Glutamatergic neuron (in vitro differentiated cells): ENCODE measurements at places on chromosomes 7 and 10. TPM values are rescaled to one million over a fixed set of nuclear protein-coding genes. Genes with fewer than 3 reads are reported as not detected.

CDK5 gene
- total RNA-seq, result 52.9 TPM

SCART1 gene
- total RNA-seq, result 3.8 TPM

TRDMT1 gene
- 8.9 TPM for total RNA-seq

WEE2 gene
- not detected for total RNA-seq

ZNF33B gene
- 37.5 TPM for total RNA-seq

MDFIC gene
- total RNA-seq, result 0.10 TPM

DNA sequence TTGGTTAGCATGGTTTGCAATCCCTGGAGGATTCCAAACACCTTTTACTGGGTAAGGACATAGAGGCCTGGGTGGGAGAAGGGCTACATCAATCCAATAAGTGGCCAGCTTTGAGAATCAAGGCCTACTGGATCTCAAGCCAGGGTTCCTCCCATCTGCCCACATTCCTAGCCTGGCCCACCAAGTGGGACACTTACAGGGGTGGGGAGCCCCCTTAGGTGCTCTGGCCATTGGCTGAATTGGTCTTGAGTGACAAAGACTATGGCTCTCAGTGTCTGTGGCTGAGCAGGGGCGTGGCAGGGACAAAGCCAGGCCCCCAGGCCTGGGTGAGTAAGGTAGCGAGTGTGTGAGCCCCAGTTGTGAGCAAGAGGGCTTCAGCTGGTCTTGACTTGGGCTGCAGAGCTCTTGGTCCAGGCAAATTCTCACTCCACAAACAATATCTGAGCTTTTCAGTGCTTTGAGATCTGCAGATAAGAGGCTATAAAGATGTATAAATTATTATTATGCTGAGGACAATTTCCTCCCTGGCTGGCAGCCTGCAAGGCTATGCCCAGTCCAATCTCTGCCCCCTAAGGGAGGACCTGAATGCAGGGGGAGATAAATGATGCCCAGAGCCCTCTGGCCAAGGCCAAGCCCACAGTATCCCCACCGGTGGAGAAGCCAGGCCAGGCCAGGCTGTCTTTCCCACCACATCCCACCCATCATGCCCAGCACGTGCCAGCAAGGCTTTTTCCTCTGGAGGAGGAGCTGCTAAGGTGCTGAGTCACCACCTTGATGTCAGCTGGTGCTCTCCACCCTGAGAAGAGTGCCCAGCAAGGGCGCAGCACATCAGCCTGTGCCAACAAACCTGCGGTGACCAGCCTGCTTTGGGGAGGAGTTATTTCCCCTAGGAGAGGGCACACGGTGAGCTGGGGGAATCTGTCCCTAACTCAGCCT, 80.7 kb upstream of the DUSP5 start:
- DNase-seq, result no peak
- H3K36me3 ChIP-seq, result peaks cover 5% of the 10 kb centered on the region
- no peak overlapping the region for H3K4me3 ChIP-seq
- no peak overlapping the region for H3K27ac ChIP-seq

DNA sequence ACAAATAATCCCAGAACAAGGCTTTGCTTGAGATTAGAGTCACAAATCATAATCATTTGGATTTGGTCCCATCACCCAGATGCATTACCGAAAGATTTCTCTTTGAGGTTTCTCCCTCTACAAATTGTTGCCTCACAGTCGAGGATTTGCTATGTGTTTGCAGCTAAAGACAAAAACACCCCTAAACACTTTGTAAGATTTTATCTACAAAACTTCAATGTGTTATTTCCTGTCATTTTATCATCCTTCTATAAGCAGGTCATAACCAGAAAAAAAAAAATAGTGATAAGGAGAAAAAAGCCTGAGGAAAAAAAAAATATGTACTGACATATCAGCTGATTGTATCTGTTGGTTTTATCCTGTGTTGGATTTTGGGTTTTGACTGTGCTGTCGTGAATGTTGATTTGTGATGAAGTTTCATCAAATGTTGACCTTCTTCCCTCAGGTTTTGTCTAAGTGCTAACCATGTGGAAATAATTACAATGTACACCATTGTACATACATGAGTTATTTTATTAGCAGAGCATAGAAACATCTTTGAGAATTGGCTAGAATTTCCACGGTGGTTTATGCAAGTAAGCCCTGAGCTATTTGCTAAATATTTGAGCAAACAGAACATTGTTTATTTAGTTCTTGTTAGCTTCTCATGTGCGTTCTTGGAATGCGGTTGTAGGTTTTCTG, 274.4 kb downstream of the NEBL start:
- H3K4me1 ChIP-seq, result no peaks in the 10 kb centered on the region
- no peaks in the 10 kb centered on the region for H3K36me3 ChIP-seq
- H3K4me3 ChIP-seq, result no peak overlapping the region

GRCh38 chr7:97470726-97471125, 261.2 kb upstream of the TAC1 start:
- no peak for DNase-seq
- peaks cover 20% of the 10 kb centered on the region for H3K4me1 ChIP-seq
- H3K27ac ChIP-seq, result no peak overlapping the region
- no peaks in the 10 kb centered on the region for H3K27me3 ChIP-seq

- no peaks in the 10 kb centered on the region for H3K27me3 ChIP-seq
- no peak for DNase-seq
- peaks cover 2% of the 10 kb centered on the region for H3K4me1 ChIP-seq
- no peaks in the 10 kb centered on the region for H3K36me3 ChIP-seq
- H3K27ac ChIP-seq, result no peak overlapping the region
Measured at GRCh38 chr10:107427016-107427415, 262.5 kb upstream of the SORCS1 start.

GRCh38 chr10:113340282-113340681, 212.6 kb upstream of the HABP2 start:
- H3K4me1 ChIP-seq, result no peaks in the 10 kb centered on the region
- no peak overlapping the region for H3K4me3 ChIP-seq
- H3K27ac ChIP-seq, result no peak overlapping the region

DNA sequence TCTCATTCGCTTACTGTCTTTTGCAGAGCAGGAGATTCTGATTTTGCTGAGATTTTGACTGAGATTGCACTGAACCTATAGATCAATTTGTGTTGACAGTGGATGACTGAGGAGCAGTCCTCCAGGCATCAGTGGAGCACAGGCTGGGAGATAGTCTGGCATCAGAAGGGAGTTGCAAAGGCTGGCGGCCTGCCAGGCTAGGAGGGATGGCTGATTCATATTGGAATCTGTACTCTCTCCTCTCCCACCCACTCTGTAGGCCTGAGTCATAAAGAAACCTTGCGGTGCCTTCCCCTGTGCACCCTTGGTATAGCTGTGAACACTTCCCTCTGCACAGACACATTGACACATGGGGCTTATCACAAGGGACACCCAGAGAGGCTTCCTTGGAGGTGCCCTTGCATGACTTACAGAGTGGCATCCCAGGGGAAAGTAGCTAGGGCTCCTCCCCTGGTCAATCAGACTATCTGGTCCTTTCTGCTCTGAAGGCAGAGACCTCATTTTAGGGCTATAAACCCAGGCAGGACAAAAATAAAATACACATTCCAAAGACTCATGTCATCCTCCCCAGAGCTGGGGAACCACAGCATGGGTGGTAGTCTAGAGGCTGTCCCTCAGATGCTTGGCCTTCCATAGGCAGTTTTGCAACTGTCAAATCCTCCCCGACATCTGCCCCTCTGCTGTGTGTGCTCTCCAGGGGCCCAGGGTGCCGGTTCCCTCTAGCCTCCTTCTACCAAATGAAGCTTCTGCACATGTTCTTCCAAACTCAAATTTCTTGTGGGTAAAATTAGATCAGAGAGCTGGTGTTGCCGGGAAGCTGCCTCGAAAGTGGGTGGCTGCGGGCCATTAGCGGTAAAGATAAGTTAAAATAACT, 37.4 kb upstream of the EEPD1 start:
- no peaks in the 10 kb centered on the region for H3K36me3 ChIP-seq
- peak overlapping the region; percentile 62 for H3K27ac ChIP-seq
- H3K27me3 ChIP-seq, result peaks cover 3% of the 10 kb centered on the region
- H3K4me3 ChIP-seq, result no peak overlapping the region

DNA sequence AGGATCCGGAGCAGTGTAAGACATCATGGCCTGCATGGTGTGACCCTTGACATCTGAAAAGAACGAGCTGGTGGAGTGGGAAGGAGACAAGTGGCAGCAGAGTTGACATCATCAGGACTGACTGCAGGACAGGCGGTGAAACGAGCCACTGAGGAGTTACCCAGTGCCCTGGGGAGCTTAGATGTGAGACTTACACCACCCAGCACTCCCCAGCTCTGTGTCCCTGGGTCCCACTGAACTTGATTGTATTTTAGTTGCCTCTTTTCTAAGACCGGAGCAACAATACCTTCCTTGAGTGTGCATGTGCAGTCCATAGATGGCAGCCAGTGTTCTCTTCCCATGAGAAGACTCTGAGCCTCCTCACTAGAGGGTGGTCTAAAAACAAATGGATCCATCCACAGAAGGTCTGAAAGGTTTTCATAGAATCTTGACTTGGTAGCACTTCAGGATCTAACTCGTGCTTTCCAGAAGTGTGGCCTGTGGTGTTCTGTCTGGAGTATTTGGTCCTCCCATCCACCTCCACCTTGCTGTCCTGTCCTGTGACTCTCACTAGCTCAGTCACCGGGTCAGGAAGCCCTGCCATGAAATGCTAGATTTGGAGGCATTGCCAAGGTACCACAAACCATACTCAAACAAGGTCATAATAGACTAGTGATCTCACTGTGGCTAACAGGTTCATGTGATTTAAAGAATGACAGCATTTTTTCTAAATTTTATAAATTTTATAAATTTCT, 59.0 kb downstream of the IKZF1 start:
- H3K4me1 ChIP-seq, result no peaks in the 10 kb centered on the region
- no peak for DNase-seq
- no peak overlapping the region for H3K27ac ChIP-seq
- H3K36me3 ChIP-seq, result no peaks in the 10 kb centered on the region

DNA sequence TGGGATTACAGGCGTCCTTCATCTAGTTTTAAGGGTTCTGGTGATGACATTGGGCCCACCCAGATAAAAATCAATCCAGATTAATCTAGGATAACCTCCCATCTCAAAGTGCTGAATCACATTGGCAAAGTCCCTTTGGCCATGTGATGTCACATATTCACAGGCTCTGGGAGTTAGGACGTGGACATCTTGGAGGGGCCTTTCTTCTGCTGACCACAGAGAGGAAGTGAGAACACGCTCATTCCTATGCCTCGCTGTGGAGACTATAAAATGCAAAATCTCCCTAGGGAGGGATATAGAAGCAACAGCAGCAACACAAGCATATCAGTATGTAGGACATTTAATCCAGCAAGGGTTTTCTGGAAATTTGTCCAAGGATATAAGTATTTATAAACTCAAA, 266.0 kb upstream of the PITRM1 start:
- no peak overlapping the region for H3K4me3 ChIP-seq
- no peak overlapping the region for H3K27ac ChIP-seq
- no peaks in the 10 kb centered on the region for H3K4me1 ChIP-seq
- DNase-seq, result no peak
- H3K36me3 ChIP-seq, result no peaks in the 10 kb centered on the region

DNA sequence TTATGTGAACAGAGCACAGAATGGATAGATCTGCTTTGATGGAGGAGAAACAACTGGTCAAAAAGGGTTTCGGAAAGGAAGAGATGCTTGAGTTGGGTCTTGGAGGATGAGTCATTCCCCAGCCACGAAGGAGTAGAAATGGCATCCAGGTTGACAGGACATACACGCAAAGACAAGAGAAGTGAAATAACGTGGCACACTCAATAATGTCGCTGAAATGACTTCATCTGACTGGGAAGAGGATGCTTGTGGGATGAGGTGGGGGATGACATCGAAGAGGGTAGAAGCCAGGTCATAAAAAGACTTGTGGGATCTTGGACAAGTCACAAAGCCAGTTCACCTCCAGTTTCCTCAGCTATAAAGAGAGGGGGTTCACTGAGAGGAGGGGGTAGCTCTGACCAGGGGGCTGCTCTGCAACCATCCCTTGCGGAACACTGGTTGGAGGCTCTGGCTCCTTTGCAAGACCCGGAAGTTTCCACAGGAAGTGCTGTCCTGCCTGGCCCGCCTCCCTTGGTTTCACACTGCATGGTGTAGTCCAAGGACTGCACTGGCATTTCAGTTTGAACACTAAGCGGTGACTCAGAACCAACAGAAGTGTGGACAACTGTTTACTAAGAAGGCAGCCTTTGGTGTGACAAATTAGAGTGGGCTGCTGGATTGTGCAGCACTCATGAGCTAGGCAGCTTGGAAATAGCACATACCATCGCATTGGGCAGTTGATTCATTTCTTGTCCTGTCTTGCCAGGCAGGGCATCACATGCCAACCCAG, 189.9 kb upstream of the ADO start:
- peaks cover 5% of the 10 kb centered on the region for H3K36me3 ChIP-seq
- H3K4me1 ChIP-seq, result peaks cover 11% of the 10 kb centered on the region
- H3K4me3 ChIP-seq, result no peak overlapping the region
- no peak overlapping the region for H3K27ac ChIP-seq

DNA sequence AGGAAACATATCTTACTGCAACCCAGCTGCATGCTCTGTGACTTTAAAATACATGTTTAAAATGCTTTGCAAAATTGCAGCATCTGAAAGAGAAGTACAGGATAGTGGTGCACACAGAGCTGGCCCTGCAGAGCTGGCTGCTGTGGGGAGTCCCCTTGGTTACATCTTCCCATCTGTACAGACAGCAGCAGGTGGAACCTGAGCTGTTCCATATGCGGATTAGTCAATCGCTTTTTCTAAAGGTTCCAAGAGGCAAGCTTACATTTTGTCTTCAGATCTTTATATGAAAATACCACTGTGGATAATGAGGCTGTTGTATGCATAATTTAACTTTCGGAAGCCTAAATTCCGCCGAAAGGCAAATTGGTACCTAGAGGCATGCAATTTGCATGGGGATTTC, 444.1 kb downstream of the NRG3 start:
- H3K36me3 ChIP-seq, result no peaks in the 10 kb centered on the region
- H3K27ac ChIP-seq, result peak overlapping the region; percentile 99
- peaks cover 14% of the 10 kb centered on the region for H3K27me3 ChIP-seq
- H3K4me3 ChIP-seq, result peak overlapping the region; percentile 81
- peaks cover 62% of the 10 kb centered on the region for H3K4me1 ChIP-seq
- peak; percentile 71 for DNase-seq

DNA sequence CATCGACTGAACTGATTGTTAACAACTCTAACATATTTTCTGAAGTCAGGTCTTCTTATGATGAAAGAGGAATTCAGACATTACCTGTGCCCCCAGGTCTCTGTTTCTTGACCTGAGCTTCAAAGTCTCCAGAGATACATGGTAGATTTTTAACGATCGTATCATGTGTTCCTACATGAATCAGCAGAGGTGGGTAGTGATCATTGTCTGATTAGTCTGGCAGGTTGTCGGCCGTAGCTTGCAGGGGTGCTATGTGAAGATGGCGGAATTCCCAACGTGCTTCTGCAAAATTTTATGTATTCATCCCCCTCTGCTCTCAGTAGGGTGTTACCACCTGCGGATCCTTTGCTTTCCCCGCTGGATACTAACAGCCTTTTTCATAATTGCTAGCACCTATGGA, 581.9 kb downstream of the GATA3 start:
- no peak for DNase-seq
- no peaks in the 10 kb centered on the region for H3K36me3 ChIP-seq
- no peaks in the 10 kb centered on the region for H3K27me3 ChIP-seq
- no peak overlapping the region for H3K27ac ChIP-seq
- no peak overlapping the region for H3K4me3 ChIP-seq
- H3K4me1 ChIP-seq, result no peaks in the 10 kb centered on the region
